ENCODE measurements at places on chromosomes 13 and 19. TPM values are rescaled to one million over a fixed set of nuclear protein-coding genes. Genes with fewer than 3 reads are reported as not detected.

GRCh38 chr19:5251096-5252065 is 89.2 kb downstream of the PTPRS start:
- H3K4me1 ChIP-seq: peaks cover 6% of the 10 kb centered on the region
- no peak overlapping the region for H3K27ac ChIP-seq
- no peaks in the 10 kb centered on the region for H3K27me3 ChIP-seq
- no peak overlapping the region for H3K4me3 ChIP-seq

GRCh38 chr13:36917311-36917710 is 2.7 kb downstream of the SMAD9 start:
- no peaks in the 10 kb centered on the region for H3K36me3 ChIP-seq
- H3K27me3 ChIP-seq: peaks cover 69% of the 10 kb centered on the region
- no peaks in the 10 kb centered on the region for H3K4me1 ChIP-seq
- DNase-seq: no peak
- H3K27ac ChIP-seq: no peak overlapping the region

DNA sequence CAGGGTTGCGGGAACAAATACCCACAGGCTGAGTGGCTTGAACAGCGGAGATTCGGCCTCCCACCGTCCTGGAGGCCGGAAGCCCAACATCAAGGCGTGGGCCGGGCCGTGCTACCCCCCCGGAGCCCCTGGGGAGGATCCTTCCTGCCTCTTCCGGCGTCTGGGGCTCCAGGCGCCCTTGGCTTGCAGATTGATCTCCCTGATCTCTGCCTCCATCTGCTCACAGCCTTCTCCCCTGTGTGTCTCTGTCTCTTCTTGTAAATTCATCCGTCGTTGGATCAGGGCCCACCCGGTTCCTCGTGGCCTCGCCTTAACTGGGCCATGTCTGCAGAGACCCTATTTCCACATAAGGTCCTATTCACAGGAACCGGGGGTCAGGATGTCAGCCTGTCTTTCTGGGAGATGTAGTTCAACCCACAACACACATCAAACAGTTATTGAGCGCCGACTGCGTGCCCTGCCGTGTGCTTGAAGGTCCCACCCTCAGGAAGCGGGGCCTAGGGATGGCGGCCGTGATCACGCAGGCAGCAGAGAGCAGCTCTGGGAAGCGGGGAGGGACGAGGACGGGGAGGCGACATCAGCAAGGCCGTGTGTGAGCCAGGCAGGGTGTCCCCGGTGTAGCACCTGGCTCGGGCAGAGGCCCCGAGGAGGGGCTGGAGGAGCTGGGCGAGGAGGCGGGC is 21.3 kb downstream of the HCN2 start:
- peak; percentile 67 for DNase-seq
- peaks cover 25% of the 10 kb centered on the region for H3K4me1 ChIP-seq
- H3K27ac ChIP-seq: peak overlapping the region; percentile 69
- H3K27me3 ChIP-seq: no peaks in the 10 kb centered on the region
- peak overlapping the region; percentile 84 for H3K4me3 ChIP-seq

GRCh38 chr13:74184283-74184682 is 50.1 kb upstream of the KLF12 start:
- no peaks in the 10 kb centered on the region for H3K27me3 ChIP-seq
- H3K27ac ChIP-seq: no peak overlapping the region
- no peak for DNase-seq
- H3K4me3 ChIP-seq: no peak overlapping the region

GRCh38 chr19:46412650-46413261 is 608 bp downstream of the CCDC8 start:
- DNase-seq: no peak
- peaks cover 31% of the 10 kb centered on the region for H3K4me1 ChIP-seq
- H3K4me3 ChIP-seq: no peak overlapping the region
- no peak overlapping the region for H3K27ac ChIP-seq
- no peaks in the 10 kb centered on the region for H3K36me3 ChIP-seq

- no peak overlapping the region for H3K4me3 ChIP-seq
- H3K27ac ChIP-seq: no peak overlapping the region
- DNase-seq: no peak
- H3K36me3 ChIP-seq: no peaks in the 10 kb centered on the region
- peaks cover 3% of the 10 kb centered on the region for H3K4me1 ChIP-seq
These were observed 186.7 kb downstream of the COL4A1 start for GRCh38 chr13:110119935-110120905.

DNA sequence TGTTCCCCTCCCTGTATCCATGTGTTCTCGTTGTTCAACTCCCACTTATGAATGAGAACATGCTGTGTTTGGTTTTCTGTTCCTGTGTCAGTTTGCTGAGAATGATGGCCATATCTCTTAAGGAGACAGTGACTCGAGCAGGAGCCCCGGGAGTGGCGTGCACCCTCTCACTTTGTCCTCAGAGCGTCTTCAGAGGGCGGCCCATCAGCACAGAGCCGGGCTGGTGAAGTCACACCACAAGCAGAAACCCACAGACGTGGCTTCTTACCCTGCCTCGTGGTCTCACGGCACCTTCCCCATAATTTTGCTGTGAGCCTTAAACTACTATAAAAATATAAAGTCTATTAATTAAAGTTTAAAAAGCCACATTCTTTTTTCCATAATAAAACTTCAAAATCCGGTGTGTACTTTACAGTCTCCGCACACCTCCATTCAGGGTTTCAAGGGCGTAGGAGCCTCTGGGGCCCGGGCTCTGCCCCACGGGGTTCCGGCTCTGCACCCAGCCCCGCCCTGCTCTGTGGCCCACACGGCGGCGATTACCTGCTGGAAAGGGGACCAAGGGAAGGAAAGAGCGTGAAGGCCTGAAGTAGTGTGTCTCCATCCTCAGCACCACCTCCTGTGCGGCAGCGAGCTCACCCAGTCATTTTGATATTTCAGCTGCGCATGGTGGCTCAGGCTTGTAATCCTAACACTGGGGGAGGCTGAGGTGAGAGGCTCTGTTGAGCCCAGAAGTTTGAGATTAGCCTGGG is 101.3 kb upstream of the SOX1 start:
- H3K27me3 ChIP-seq: no peaks in the 10 kb centered on the region
- no peaks in the 10 kb centered on the region for H3K4me1 ChIP-seq
- no peak overlapping the region for H3K4me3 ChIP-seq
- no peak overlapping the region for H3K27ac ChIP-seq
- DNase-seq: no peak

MAP4K1 gene
- 262 TPM for total RNA-seq

KLK4 gene
- total RNA-seq: not detected

RGCC gene
- 111 TPM for total RNA-seq

KIR3DL2 gene
- total RNA-seq: 0.89 TPM

LHB gene
- not detected for total RNA-seq
